Omental fat pad (tissue), 4 donors: ENCODE measurements at places on chromosomes 3 and 15. TPM values are rescaled to one million over a fixed set of nuclear protein-coding genes. Genes with fewer than 3 reads are reported as not detected.

The DNAJC17 gene
- 8.8 TPM for total RNA-seq

- DNase-seq, result no peak
Measured at GRCh38 chr15:63971427-63971805, 74.9 kb downstream of the DAPK2 start.

DNA sequence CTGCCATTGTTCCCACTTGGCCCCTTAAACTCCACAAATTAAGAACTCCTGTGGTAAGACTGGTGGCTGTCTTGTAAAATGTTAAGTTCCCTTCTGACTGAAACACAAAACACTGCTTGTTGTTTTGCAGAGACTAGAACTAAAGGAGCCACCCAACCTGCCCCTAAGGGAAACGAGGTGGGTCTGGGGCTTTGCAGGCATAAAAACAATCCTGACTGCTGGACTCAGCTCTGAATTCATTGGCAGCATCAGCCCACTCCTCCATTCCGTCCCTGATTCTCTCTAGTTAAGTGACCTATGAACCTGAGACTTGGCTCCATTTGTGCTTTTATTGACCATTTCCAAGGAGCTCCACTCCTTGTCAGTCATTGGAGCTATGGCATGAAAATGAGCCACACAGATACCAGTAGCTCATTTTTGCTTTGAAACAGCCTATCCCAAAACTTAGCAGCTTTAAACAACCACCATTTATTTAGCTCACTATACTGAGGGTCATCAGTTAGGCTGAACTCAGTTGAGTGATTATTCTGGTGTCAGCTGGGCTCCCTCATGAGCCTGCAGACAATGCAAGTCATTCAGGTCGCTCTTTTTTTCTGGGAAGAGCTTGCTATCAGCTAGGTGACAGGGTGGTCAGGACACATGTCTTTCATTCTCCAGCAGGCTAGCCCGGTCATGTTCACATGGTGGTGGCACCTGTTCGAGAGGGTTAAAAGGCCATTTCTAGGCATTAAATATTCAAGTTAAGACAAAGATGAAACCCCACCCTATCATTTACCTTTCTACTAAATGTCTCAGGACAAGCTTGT, 175.1 kb upstream of the CTNNB1 start:
- no peak for DNase-seq

The GCSAM gene
- 0.47 TPM for total RNA-seq

- no peak for DNase-seq
Measured at GRCh38 chr3:51691949-51692348, 14.9 kb upstream of the GRM2 start.

DNA sequence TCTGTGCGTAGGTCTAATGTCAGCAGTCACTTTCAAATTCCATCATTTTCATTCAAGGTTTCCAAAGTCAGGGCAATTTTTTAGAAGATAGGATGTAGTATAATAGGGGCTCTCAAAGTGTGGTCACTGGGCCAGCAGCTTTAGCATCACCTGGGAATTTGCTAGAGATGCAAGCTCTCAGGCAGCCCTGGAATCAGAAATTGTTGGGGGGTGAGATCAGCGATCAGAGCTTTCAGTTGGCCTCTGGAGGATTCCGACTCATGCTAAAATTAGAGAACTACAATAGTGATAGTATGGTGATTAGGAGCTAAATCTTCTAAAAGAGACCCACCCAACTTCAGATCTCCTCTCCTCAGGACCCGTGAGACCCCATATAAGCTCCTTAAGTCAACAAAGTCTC, 2.4 kb upstream of the FRMD4B start:
- DNase-seq, result no peak

- DNase-seq, result no peak
Measured at GRCh38 chr15:59998305-59998949, 5.7 kb upstream of the FOXB1 start.

The ATP13A4 gene
- 0.36 TPM for total RNA-seq

GRCh38 chr3:52682016-52682415, 3.7 kb downstream of the PBRM1 start:
- DNase-seq, result peak; percentile 31

GRCh38 chr3:53845103-53845880, 927 bp downstream of the CHDH start:
- DNase-seq, result no peak

DNA sequence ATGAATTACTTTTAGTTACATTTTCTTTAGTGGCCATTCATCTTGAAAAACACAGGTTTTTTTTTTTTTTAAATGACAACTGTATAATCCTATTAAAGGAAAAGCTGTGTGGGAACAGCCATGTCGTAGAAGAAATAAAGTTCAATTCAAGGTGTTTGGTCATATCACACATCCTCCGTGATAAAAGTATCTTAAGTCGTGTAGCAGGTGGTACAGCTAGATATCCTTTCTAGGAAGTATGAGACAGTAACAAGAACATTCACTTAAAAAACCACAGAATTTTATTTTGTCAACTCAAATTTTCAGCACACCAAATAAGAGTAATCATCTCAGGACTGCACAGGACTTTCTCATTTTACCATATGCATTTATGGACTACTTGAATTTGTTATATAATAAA, 16.1 kb downstream of the ZDHHC23 start:
- no peak for DNase-seq

GRCh38 chr3:37124435-37124834, 49.9 kb downstream of the LRRFIP2 start:
- no peak for DNase-seq

GRCh38 chr3:29156086-29156715, 124.7 kb upstream of the RBMS3 start:
- no peak for DNase-seq

The ADAM10 gene
- 51.6 TPM for total RNA-seq

GRCh38 chr15:27196691-27197090, 225.7 kb downstream of the GABRG3 start:
- DNase-seq, result no peak

DNA sequence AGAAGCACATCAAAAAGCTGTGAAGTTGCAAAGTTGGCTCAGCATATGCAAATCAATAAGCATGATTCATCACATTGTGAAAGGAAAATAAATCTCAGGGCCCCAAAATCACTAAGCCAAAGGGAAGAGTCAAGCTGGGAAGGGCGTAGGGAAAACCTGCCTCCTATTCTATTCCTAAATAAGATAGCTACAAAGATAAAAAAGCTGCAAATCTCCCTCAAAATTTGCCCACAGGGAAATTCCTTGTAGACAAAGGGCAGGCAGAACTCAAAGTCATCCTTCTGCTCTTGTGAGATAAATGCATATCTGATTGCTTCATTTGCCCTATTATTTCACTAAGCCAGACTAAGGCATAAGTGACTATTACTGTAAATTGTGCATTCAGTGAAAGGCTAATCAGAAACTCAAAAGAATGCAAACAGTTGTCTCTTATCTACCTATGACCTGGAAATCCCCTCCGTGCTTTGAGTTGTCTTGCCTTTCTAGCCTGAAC, 30.5 kb upstream of the CCNL1 start:
- DNase-seq, result no peak

DNA sequence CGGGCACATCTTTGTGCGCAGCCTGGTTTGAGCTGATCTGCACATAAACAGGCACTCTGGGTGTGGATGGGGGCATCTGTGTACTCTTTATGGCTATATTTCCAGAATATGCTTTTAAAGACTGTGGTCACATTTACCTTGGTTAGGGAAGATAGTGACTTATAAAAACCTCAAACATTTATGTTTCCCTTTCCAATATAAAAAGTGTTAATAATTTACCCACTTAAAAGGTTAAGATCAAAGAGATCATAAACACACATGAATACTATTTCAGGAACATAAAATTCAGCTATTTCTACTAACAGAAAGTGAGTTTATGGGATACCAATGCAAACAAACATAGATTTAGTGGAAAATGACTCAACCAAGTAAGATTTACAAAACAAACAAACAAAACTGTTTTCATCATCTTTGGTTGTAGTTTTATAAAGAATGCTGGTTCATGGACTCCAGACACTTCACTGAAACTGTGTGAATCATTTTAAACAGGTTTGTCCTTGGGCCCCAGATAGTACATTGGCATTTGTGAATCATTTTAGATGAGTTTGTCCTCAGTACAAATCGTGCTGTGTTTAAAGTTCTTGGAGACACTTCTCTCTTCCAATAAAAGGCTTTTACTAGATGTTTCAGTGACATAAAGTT, 253.5 kb upstream of the CTDSPL start:
- DNase-seq, result no peak

DNA sequence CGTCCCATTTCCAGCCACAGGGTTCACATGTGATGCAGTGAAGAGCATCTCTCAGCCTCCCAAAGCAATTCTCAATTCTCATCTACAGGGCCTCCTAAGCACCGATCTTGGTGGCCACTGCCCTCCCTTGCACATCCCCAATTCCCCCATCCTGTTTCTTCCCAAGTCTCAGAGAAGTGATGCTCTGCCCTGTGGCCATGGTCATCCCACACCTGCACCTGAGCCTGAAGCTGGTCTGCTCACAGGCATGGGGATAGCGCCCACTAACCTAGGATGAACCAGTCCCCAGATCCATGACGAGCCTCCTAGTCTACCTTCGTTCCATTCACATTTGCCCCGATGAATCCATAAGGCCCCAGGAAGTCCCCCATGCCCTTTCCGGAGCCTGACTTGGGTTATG, 201.5 kb downstream of the UACA start:
- DNase-seq, result no peak

The MYZAP gene
- 84.6 TPM for total RNA-seq

The RFX7 gene
- 6.7 TPM for total RNA-seq
